ENCODE measurements at places on chromosomes 4 and X.
A peak's percentile ranks its signal among the peaks of the same experiment; 100 is the strongest.

- no peak for DNase-seq
Observed at GRCh38 chr4:150033081-150033480, 45.2 kb upstream of the DCLK2 start.

DNA sequence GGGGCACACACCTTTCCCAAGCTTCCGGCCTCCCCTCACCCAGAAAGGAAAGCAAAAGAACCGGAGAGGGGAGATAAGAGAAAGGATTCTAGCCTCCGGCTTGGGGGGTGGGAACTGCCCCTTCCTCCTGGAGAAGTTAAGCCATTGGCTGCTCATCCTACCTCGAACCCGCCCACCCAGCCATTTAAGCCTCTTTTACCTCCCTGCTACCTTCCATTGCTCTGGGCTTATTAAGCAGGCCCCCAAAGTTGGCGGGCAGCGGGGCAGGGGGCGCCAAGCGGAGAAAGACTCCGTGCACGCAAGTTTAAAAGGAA lies 2.3 kb downstream of the MAML3 start:
- DNase-seq, result peak; percentile 85

DNA sequence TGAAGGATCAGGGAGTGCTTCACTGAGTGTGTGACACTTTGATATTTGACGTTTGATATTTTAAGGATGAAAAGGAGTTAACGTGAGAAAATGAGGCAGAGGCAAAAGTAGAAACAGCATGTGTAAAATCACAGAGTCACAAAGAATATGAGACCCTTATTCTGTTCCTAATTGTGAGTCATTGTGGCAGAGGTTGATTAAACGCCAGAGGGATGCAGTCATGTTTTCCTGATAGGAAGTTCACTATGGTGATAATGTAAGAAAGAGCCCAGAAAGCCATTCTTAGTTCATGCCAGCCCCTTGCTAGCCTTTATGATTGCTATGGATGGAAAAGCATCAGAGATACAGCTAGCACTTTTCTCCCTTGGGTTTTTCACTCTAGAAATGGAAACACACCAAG lies 33.5 kb upstream of the IGSF1 start:
- DNase-seq, result no peak

DNA sequence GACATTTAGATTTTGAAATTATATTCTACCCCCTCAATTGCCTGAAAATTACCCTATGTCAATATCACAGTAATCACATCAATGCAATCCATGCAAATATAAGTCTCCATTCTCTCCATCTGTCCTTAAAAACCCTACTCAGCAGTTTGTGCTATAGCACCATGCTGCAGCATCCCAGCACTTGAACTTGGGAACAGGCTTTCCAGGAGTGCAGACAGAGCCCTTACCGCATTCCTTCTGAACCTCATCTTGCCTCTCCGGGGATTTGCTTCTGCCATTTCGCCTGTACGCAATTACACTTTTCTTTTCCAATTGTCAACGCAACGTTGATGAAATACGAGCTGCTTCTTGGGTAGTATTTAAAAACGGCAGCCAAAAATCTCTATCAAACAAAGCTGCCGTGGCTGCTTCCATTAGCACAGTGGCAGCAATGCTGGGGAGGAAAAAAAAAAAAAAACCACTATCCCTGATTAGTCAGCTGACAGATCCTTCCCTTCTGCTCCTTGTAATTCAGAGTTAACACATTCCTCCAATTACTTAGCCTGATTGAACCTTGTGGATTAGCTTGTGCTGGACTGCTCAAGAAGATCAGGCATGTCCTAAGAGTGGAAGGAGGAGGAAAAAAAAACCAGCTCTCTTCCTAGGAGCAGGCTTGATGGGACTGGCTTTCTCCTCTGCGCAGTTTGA lies 65.6 kb downstream of the MCF2 start:
- DNase-seq, result no peak

All from IMR-90 (cell line).